H7 (cell line): ENCODE measurements at places on chromosomes 6 and 20. TPM values are rescaled to one million over a fixed set of nuclear protein-coding genes. Genes with fewer than 3 reads are reported as not detected.

DNA sequence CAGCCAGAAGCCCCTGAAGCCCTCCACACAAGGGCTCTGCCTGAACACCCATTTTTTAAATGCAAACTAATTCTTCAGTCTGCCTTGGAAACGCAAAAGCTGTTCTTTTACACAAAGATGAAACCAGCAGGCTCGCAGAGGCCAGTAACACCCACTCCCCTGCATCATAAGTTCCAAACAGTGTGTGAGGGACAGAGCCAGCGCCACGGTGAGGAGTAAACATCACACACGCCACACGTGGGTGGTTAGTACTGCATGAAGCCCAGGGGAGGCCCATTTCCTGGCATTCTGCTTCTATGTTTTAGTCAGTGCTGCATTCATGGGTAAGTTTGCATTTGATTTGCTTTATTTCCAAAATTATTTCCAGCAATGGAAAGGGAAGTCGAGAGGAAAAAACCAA, 217.7 kb upstream of the RIN2 start:
- DNase-seq = no peak

TSPO2 gene
- total RNA-seq = not detected in 2 replicates

DNA sequence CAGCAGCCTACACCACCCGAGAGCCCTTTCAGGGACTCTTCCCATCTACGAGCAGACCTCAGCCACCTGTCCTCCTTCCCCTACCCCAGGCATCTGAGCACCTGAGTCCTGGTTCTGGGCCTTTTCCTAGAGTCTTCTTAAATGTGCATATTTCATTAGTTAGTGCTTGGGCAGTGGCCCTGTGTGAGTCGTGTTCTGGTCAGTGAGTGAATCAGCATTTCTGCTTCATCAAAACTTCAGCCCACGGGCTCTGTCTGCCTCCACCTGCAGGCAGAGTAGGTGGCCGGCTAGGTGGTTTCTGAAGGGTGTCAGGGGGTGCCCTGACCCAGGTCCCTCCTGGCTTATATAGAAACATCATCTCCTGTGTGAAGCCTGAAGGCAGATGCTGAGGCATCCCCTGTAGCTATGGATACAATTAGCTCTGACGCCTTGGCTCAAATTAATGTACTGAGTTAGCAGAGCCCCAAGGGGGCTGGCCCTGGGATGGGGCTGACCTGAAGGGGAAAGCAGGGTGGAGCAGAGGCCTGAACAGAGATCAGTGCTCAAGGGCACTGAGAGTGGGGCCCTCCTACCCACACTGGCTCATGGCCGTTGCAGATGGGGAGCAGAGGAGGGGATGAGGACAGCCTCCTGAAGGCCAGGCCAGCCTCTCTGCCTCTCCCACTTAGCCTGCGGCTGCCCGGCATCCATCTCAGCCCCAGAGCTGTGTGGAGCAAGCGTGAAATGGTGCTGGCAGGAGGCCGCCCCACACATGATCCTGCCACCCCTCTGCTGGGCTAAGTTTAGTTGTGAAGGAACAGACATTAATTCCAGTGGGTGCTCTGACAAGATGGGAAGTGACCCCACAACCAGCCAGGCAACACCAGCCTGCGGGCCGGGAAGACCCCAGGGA, 13.6 kb downstream of the IP6K3 start:
- DNase-seq = no peak

DNA sequence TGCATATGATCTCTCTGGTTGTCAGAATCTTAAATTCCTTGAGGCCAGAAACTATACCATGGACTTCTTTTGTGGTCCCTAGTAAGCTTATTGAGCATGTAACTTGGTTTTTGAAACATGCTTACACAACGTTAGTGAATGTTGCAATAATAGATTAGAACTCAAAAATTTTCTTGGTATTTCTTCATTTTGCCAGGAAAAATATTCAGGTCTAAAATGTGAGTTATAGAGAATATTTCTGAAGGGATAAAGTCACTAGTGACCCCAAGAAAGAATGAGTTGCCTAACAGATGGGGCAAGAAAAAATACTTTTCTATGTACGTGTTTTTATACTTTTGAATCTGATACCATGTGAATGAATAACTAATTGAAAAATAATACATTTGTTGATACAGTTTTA, 195.4 kb downstream of the TFAP2A start:
- DNase-seq = no peak

- DNase-seq = no peak
Measured at GRCh38 chr20:37179683-37180524, 556 bp upstream of the MROH8 start.

- peak; percentile 82 for DNase-seq
Measured at GRCh38 chr20:5127204-5127858, 523 bp downstream of the CDS2 start.

GRCh38 chr20:51554538-51555165, 12.1 kb upstream of the NFATC2 start:
- no peak for DNase-seq

- DNase-seq = no peak
Measured at GRCh38 chr6:31721351-31722020, at the start of gene LY6G6C. Gene LY6G6C, minus strand, starts transcription at chr6:31721746. Its CDS starts 67 bp downstream, at chr6:31721679.

CBLN4 gene
- not detected in 2 replicates for total RNA-seq

- no peak for DNase-seq
Measured at GRCh38 chr6:23086100-23086499, 516.7 kb downstream of the HDGFL1 start.

NDUFAF4 gene
- total RNA-seq = 75.4 and 90.7 TPM in 2 replicates

- no peak for DNase-seq
Measured at GRCh38 chr20:63066506-63067265, 59.9 kb upstream of the BHLHE23 start.

KCNS1 gene
- 0.18 and 0.59 TPM in 2 replicates for total RNA-seq

EFCAB8 gene
- total RNA-seq = 0.17 and 0.44 TPM in 2 replicates

GRCh38 chr6:4510906-4511640, 265.1 kb upstream of the CDYL start:
- DNase-seq = no peak

GRCh38 chr6:20800229-20800628, 266.0 kb downstream of the CDKAL1 start:
- DNase-seq = no peak

DNA sequence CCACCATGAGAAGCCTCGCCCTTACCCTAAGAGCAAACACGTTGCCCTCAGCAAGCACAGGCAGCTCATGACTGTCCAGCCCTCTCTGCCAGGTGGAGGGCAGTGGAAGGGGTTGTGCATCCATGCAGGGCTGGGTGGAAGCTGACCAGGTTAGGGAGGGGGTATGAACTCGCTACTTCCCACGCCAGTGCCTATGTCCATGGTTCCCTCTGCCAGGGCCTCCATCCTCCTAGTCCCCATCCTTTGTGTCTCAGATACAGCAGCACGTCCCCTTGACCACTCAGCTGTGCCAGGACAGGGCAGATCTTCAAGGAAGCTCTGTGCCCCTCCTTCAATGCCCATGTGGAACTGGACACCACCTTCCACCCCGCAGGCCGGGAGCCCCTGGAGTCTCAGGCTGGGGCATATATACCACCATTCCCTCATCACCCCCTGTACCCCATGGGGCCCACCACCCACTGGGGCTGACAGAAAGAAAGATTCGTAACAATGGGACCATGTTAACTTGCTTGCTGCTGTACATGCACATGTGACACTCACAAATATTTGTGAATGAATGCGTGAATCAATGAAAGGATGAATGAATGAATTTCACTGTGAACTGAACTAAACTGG, 90.7 kb downstream of the ANKRD60 start:
- DNase-seq = no peak

COL9A1 gene
- total RNA-seq = 2.5 and 4.7 TPM in 2 replicates

GRCh38 chr6:104423691-104424090, 436.0 kb downstream of the HACE1 start:
- no peak for DNase-seq

MUCL3 gene
- total RNA-seq = not detected in 2 replicates

C6orf15 gene
- not detected in 2 replicates for total RNA-seq

- no peak for DNase-seq
Measured at GRCh38 chr20:32203356-32204204, 4.0 kb downstream of the PLAGL2 start.

- no peak for DNase-seq
Measured at GRCh38 chr6:45746046-45746445, 269.6 kb downstream of the CLIC5 start.

- no peak for DNase-seq
Measured at GRCh38 chr6:90095788-90096187, 200.9 kb downstream of the BACH2 start.

HCRTR2 gene
- total RNA-seq = 0.07 TPM in 1 of 2 replicates, not detected in the other

NHSL1 gene
- 13.3 and 14.8 TPM in 2 replicates for total RNA-seq
